Glomerular endothelial cell (primary cell): ENCODE measurements at places on chromosomes 7 and 10.
A peak's percentile ranks its signal among the peaks of the same experiment; 100 is the strongest.

GRCh38 chr7:32680259-32681173 lies 185.2 kb downstream of the AVL9 start:
- DNase-seq: no peak

DNA sequence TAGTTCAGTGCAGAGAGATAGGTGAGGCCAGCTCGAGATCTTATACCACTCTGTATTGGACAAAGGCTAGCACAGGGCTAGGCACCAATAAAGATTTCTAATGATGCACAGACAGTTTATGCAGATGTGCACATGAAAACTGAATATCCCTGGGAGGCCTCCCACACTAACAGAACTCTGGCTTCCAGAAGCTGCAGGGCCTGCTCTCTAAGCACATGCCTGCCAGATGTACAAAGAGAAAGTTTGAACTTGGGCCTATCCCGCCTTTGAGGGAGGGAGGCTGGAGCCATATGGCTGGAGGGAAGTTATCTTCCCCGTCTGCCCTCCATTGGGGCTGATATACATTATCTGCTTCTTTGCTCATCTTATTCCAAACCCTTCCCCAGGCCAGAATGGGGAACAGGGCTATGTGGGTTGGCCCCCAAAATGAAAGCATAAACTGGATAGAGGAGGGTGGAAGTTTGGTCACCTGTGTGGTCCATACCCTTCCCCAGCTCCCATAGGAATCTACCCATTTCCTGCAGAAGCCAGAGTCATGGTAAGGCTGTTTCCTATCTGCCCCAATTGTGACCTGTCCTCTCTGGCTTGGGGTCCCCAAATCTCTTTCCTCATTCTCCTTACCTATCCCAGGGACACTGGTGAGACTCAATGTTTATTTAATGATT lies 3.8 kb downstream of the KAZALD1 start:
- DNase-seq: no peak

- no peak for DNase-seq
These were observed 314.3 kb upstream of the PRKCQ start for GRCh38 chr10:6894405-6894804.

- DNase-seq: no peak
These were observed 123.1 kb upstream of the PITRM1 start for GRCh38 chr10:3295582-3296151.

DNA sequence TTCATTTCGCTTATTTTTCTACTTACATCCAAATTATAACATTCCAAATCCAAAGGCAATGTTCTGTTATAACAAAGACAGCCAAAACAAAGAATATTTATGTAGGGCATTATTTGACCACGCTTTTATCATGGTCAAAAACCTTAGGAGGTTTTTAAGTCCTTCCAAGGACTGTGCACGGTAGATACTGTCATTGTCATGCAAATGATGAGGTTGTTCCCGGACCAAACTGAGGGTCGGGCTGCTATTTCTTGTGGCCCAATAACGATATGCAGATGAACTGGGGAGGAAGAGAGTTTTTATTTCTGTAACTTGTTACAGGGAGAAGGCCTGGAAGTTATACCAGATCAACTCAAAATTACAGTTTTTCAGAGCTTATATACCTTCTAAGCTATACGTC lies 56.6 kb upstream of the STEAP4 start:
- DNase-seq: no peak

GRCh38 chr10:126315494-126316177 lies 72.6 kb downstream of the ADAM12 start:
- DNase-seq: no peak

DNA sequence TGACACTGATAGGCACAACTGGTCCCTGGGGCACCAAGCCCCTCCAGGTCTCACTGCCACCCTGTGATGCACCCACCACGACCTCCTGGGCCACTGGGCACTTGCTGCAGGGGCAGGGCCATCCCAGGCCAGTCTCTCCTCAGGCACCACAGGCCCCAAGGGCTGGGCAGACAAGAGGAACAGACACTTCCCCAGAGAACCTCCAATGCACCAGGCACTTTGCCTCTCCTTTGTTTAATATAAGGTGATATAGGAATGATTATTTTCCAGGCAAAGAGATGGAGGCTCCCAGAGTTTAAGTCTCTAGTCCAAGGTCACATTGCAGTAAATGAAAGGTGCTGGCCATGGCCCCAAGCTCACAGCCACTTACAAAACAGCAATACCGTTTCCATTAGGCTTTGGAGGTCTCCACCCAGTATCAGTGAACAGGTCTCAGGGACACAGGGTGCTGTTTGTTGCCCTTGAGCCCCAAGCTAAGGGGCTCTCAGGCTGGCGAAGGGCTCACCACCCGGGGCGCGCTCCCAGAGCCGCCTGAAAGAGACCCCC lies 4.5 kb downstream of the DEPP1 start:
- DNase-seq: no peak

GRCh38 chr7:130913639-130914553 lies 179.9 kb upstream of the KLF14 start:
- no peak for DNase-seq

DNA sequence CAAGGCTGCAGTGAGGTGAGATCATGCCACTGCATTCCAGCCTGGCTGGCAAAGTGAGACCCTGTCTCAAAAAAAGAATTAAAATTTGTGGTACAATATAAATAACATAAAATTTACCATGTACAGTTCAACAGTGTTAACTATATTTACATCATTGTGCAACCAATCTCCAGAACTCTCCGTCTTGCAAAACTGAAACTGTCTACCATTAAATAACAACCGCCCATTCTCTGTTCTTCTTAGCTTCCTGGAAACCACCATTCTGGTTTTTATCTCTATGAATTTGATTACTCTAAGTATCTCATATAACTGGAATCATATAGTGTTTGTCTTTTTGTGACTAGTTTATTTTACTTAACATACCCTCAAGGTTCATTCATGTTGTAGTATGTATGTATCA lies 167.6 kb downstream of the AUTS2 start:
- DNase-seq: no peak

DNA sequence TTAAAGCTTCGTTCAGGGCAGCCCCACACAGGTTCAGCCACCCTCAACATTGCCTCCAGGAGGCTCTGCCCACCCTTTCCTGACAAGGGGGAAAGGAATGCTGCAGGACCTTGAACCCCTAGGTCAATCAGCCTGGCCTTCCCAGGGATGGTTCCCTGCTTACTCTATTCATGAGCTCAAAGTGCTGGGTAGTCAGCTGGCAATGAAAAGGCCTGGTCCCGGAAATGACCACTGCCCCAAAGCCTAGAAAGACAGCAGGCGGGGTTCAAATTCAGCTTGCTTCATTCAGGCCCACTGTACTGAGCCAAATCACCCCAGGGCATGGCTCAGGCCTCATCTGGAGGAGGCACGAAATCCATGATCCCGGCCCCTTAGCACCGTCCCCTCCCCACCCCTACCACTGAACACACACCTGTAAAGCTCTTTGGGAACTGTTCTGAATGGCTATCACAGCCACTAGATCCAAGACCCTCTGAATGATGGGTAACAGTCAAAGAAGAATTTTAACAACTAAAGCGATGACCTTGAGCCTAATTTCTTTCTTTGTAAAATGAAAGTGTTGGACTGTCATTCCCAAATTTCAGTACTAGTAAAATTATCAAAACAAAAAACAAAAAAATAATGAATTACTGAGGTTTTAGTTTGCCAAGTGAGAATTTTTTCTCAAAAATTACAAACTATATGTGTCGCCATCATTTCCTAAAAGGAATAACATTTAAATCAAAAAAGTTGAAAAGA lies 1.0 kb downstream of the URGCP start:
- no peak for DNase-seq

- no peak for DNase-seq
These were observed 116.6 kb downstream of the RAB18 start for GRCh38 chr10:27620430-27621397.

DNA sequence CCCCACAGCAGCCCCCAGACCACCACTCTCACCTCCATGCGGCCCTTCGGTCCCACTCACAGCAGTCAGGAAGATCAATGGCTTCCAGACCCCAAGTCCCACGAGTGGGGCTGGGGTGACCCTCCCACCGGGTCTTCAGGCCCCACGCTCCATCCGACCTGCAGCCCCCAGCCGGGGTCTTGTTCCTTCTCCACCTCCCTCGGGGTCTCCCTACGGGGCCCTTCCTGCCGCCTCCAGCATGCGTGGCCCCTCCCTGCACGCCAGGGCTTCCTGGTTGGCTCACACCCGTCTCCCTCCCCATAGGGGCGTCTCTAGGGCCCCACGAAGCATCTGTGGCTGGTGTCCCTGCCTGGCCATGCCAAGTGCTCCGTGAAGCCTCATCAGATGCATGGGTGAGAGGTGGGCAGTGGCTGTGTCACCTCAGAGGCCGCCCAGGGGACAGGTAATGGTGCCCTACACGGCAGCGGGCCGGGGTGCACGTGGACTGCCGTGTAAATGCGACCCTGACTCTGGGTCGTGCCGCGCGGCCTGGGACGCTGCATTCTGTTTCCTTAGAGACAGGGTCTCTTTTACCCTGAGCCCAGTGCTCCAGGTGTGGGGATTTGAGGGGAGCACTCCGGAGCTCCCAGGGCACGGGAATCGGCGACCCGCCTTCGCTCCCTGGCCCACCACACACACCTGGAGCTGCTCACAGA lies 19.9 kb downstream of the ADAP1 start:
- DNase-seq: no peak

- no peak for DNase-seq
These were observed 35.7 kb downstream of the POLR3A start for GRCh38 chr10:77993620-77994019.

DNA sequence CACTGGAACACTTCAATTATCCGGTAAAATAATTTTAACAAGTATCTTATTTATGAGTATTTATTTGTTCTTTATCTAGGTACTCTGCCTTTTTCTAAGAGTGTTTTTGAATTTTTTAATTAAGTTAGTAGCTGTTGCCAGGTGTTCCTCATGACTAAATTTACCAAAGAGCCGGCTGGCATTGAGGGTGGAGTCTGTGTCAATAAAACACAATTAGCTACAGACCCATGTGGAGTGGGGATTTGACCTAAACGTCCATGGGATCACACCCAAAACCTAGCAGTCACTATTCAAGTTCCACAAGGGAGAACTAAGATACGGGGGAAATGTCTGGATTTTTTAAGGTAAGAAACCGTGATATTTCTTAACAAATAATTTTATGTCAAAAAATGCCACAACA lies 9.8 kb downstream of the SLC16A12 start:
- no peak for DNase-seq

DNA sequence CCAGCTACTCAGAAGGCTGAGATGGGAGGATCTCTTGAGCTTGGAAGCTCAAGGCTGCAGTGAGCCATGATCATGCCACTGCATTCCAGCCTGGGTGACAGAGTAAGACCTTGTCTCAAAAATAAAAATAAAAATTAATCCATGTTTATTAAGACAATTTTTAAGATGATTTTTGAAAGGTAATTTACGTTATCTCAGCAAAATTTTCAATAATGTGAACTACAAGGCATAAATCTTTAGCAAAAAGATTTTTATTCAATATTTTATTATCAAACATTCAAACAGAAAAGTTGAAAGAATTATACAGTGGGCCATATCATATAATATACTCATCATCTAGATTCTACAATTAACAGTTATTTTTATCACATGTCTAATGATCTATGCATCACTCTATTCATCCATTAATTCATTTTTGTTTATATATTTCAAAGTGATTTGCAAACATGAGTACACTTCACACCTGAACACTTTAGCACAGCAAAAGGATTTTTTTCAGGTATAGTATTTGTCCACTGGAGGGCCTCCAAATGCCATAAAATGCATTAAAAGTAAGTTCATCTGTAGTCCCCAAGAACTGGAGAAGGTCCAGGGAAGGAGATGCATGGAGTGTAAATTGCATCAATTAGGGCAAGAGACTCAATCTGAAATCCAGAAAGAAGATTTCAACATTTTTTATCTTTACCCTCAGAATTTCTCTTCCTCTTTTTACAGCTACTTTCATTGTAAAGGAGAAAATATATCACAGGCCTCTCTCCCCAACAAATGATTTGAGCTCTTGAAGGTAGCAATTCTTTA lies 38.6 kb upstream of the RSBN1L start:
- peak; percentile 12 for DNase-seq

DNA sequence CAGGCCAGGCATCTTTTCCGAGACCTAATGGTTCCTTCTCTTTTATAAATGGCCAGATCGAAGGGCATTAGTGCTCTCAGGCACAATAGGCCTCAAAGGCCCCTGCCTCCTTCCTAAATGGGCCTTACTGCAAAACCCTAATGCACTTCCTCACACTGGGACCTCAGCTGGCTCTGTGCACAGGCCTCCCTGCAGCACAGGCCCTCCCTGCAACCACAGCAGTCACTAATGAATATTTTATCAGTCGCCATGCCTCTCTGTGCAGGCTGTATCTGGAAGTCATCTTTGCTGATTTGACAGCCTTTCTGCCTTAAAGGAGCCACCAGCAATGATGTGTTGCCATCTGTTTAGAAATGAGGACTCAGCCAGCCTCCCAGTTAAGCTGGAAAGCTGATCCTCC lies 54.9 kb upstream of the SDK1 start:
- no peak for DNase-seq

DNA sequence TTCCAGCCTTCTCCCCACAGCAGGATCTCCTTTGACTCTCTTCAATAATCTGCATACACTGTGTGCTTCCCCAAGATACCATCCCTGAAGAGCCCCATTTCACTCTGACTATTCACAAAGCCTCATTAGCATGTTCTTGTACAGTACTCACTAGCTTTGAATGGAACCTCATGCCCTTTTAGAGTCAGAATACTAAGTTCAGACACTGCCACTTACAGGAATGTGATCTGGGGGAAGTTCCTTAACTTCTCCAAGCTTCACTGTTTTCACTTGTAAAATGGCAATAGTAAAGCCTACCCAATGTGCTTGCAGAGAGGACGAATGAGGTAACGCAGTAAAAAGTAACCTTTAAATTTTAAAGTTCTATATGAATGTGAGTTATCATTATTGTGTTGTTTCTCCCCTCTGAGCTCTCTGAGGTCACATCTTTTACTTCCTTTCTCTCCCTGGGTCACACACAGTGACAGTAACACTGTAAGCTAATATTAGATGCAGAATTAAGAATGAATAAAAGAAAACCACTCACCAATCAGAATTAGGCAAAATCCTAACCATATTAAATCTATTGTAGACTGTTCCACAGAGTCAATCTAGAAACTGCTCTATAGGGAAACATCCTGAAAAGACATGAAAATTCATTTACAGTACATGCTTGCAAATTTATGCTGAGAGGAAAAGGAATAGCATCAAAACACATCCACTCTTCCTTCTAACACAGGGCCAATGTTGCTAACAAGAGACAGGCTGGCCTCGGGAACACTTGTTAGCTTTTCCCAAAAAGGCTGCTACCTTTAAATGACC lies 64.2 kb upstream of the IL6 start:
- DNase-seq: no peak

- no peak for DNase-seq
These were observed 107.9 kb downstream of the PDGFA start for GRCh38 chr7:411677-412312.

DNA sequence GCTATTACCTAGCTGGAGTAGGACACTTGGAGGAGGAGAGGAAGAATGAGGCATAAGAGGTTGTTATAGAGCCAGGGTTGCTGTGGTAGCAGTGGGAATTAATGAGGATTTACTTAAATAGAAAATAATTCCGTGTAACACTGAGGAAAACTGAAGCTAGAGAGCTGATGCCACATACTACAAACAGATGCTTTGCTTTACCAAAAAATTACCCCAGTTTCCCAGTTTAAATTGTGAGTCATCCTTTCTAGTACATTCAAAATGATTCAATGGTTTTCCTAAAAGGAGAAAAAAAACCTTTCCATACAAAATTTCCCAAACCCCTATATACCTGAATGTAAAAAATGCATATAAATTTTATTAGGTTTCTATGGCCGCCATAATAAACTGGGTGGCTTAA lies 58.3 kb downstream of the ZNF518A start:
- DNase-seq: no peak

GRCh38 chr7:19932549-19933249 lies 159.3 kb upstream of the TMEM196 start:
- DNase-seq: no peak

- no peak for DNase-seq
These were observed 195.8 kb downstream of the RELN start for GRCh38 chr7:103793614-103794013.
